ENCODE measurements at places on chromosomes 3 and 15.
A peak's percentile ranks its signal among the peaks of the same experiment; 100 is the strongest.

- DNase-seq, result peak; percentile 64
These were observed 835 bp downstream of the ARIH2 start for GRCh38 chr3:48919215-48920138.

- no peak for DNase-seq
These were observed 52.2 kb upstream of the STXBP5L start for GRCh38 chr3:120855665-120856437.

DNA sequence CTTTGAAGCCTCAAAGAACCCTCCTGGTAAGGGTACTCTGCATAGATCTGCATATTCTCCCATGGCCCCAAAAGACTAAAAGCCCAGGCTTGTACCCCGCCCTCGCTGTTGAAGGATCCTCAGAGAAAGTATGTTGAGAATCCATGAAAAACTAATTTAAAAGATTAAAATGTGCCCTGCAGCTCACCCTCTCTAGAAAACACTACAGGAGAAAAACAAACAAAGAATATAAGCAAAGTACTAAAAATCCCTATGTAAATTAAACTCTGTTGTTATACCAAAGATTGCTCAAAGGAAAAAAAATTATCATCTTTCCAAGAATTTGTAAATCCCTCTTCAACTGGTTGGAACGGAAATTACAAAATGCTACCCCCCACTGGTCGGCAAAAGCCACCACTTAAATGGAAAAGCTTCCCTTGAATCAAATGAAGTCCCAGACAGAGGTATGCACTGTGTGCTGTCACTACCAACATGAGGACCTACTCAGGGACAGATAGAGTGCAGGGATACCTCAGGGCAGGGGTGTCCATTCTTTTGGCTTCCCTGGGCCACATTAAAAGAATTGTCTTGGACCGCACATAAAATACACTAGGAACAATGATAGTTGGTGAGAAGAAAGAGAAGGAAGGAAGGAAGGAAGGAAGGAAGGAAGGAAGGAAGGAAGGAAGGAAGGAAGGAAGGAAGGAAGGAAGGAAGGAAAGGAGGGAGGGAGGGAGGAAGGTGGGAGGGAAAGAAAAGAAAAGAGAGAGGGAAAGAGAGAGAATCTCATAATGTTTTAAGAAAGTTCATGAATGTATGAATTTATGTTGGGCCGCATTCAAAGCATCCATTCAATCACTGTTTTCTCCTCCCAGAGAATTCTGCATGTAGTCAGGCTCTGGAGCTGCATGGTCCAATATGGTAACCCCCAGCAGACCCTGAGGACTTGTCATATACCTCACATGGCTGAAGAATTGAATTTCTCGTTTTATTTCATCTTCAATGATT lies 88.1 kb downstream of the MAGI1 start:
- no peak for DNase-seq

GRCh38 chr3:129911261-129911861 lies 17.9 kb upstream of the TMCC1 start:
- no peak for DNase-seq

- no peak for DNase-seq
These were observed 224.1 kb downstream of the IGSF11 start for GRCh38 chr3:118810499-118811035.

DNA sequence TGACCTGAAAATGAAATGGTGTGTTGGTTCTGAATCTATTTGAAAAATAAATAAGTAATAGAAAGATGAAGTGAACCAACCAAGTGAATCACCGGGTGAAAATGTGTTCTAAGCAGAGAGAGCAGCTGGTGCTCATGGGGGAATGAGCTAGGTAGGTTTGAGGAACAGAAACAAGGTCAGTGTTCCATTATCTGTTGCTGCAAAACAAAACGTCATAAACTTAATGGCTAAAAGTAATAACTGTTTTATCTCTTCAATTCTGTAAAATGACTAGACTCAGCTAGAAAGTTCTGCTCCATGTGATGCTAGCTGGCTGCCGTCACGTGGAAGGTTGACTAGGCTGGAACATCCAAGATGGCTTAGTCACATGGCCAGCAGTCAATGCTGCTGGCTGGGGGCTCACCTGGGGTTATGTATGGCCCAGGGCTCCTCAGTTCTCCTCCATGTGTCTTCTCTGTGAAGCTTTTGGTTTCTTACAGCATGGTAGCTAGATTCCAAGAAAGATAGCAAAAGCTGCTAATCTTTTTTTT lies 13.3 kb upstream of the SH3BP5 start:
- no peak for DNase-seq

GRCh38 chr3:192022412-192022811 lies 561.4 kb downstream of the PYDC2 start:
- no peak for DNase-seq

GRCh38 chr3:164486150-164486549 lies 592.1 kb downstream of the SI start:
- DNase-seq, result no peak

DNA sequence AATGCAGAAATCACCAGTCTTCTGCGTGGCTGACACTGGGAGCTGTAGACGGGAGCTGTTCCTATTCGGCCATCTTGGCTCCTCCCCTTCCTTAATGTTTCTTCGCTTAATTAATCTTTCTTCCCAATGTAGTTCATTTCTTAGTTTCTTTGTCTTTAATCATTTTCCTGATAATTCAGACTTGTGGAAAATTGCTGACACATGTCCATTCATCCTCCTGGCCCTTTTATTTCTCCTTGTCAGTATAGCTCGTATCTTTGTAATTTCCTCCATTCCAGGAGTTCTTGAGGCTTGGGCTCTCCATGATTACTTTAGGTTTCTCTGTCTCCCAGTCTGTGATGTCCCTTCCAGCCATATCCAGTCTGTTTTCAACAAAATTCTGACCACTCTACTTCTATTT lies 98.7 kb downstream of the UBE2E2 start:
- DNase-seq, result no peak

- no peak for DNase-seq
These were observed 53.5 kb upstream of the CHST2 start for GRCh38 chr3:143066033-143066432.

- DNase-seq, result no peak
These were observed 32.7 kb upstream of the FAM98B start for GRCh38 chr15:38421069-38421690.

DNA sequence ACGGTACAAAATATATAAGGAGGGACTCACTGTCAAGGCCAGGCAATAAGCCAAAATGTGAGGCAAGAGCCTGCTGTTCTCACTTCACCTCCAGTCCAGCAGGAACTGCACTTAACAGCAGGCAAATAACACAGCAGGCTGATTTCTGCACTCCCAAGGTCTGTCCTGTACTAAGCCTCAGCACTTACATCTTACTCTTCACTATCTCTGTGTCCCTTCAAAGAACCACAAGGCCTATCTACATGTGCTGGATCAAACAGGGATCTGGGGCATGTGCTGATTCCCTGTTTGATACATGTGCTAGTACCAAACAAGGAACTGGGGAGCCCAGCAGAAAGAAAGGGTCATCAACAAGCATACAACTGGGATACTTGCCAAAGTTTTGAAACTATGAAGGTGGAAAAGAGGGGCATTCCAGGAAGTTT lies 22.2 kb downstream of the UACA start:
- no peak for DNase-seq

DNA sequence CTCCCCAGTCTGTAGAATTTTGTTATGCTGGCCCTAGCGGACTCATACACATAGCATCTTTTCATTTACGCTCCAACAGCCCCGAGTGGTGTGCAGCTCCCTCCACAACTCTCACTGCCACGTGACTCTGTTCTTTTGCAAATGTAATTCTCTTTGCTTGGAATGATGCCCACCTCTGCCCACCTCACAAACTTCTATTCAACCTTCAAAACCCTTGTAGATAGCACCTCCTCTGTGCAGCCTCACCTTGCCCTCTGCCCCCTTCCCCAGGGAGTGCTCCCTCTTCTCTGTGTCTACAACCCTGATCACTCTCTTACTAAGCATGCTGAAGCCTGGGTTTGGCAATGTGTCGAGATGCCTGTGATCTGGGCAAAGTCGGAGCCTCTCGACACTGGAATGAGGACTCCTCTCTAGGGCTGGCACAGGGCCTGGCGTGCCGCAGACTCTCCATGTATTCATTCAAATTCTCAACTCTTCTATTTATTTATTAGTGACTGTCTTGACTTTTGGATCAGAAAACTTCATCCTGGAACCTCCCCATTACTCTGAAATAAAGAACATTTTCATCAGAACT lies 73.5 kb downstream of the MGLL start:
- no peak for DNase-seq

GRCh38 chr3:102095383-102095782 lies 246.1 kb downstream of the NFKBIZ start:
- no peak for DNase-seq

DNA sequence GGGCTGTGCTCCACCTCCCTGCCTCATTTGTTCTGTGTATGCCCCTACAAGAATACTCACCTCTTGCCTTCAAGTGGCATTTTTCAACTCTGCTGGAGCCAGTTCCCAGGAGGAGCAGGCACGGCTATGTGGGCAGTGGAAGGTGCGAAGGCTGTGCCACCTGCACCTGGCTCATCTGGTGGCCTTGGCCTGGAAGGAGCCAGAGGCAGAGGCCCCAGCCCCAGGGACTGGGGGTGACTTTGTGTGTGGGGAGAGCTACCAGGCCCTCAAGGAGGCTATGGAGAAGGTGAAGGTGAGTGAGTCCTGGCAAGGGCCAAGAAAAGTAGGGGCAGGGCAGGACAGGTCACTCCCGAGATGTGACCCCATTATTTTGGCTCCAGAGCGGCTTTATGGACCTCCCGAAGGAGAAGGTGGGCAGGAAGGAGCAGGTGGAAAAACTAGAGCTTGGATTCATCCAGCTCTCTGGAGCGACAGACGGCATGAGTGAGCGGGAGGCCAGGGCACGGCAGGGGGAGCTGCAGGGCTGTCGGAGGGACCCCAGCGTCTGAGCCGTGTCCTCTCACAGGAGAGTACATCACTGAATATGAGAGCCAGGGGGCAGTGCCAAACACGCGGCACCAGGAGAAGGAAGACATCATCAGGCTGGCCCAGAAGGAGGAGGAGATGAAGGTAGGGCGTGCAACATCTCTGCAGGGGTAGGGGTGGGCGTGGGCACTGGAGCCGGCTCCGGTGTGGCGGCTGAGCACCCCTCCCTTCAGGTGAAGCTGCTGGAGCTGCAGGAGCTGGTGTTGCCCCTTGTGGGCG lies 57.3 kb upstream of the UBE2Q2 start:
- no peak for DNase-seq

DNA sequence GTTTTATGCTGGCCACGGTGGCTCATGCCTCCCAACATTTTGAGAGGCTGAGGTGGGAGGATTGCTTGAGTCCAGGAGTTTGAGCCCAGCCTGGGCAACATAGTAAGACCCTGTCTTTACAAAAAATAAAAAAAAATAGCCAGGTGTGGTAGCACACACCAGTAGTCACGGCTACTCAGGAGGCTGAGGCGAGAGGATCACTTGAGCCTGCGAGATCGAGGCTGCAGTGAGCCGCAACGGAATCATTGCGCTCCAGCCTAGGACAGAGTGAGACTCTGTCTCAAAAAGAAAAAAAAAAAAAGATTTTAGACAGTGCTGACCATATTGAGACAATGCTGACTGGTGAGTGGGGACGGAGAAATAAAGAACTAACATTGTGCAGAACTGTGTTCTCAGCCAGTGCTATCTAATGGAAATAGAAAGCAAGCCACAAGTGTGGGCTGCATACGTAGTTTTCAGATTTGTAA lies 67.2 kb downstream of the ST6GAL1 start:
- no peak for DNase-seq

- DNase-seq, result no peak
These were observed 494.9 kb downstream of the DIPK2A start for GRCh38 chr3:144466540-144466939.

- no peak for DNase-seq
These were observed 37.1 kb upstream of the ARNT2 start for GRCh38 chr15:80367094-80367493.

- DNase-seq, result no peak
These were observed 168.5 kb downstream of the MECOM start for GRCh38 chr3:169494982-169495381.

- DNase-seq, result no peak
These were observed 41.2 kb downstream of the HES1 start for GRCh38 chr3:194177141-194177540.

DNA sequence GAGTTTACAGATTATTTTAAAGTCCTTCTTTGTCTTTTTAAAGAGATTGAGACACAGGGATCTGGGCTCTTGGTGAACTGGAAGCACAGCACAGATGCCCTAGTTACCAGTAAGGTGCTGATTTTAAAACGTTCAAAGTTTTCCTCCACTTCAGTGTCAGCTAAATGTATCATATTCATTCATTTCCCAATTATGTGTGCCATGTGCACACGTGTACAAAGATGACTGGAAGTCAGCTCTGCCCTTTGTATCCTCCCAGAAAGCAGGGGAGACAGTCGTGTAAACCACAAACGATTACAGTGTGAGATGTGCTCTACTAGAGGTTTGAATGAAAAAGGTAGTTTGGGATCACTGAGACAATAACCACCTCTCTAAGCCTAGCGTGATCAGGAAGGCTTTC lies 730 bp downstream of the ZKSCAN7 start:
- DNase-seq, result no peak

GRCh38 chr15:100220058-100220768 lies 121.6 kb downstream of the ADAMTS17 start:
- DNase-seq, result no peak

- DNase-seq, result no peak
These were observed 6.2 kb upstream of the IGDCC3 start for GRCh38 chr15:65383991-65384390.

DNA sequence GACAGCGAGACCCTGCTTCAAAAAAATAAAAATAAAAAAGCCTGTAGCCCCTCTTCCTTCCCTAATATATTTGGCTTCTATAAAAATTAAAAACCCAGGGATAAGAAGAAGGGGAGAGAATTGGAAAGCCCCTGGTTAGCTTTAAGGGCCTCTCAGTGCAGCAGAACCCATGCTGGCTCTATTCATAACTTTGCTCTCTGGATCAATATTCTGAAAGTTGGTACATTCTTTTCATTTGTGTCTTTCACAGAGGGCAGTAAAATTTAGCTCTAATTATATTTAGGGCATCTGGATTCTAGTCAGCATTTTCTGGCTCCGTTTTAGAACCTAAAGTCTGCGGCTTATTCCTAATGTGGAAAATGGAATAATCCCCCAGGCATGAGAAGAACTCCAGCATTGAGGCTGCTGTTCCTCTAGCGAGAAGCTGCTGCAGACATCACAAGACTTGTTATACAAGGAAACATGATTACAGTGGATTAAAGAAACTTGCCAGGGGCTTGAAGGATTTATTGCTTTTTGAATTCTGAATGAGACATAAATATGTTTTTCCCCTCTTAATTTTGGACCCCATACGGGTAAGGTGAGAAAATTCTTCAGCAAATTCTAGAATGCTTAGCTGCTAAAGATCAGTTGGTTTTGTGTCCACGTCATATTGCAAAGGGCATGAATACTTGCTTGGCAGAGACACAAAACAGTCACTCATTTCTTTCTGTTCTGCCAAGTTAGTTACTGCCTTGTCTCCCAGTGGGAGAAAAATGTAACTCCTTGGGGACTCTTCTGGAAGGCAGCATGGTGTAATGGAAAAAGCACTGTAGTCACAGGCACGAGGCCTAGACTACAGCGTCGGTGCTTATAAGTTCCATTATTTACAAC lies 177.7 kb downstream of the VGLL4 start:
- no peak for DNase-seq

GRCh38 chr3:15558581-15558980 lies 37.1 kb upstream of the COLQ start:
- no peak for DNase-seq
